ENCODE measurements at places on chromosomes 4 and X.

DNA sequence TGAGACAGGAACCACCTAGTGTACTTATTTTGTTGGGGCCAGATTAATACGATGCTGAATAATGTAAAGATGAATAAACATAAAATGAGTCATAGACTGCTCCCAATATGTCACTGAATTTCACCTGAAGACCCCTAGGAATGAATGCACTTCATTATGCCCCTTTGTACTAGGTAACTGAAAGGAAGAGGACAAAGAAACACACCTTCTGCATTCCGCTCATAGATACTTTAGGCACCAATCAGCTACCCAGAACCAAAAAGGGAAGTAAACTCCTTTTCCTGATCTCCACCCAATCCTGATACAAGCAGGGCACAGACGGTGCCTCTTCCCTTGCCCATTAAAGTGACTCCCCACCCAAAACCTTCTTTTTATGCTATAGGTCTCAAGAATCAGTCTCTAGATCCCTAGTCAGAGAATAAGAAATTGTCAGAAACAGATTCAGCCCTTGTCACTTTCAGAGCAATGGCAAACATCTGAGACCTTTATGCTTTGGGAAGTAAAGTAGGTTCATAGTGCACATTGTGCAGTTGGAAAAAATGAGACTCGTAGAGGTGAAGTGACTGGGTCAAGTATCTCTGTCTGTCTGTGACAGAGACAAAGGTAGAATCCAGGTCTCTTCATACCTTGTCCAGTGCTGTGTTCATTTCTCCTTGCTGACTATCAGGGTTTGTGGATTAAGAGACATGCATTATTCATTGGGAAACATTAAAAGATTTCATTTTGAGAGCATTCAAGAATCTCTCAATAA, 2.3 kb downstream of the GPR174 start:
- no peak for DNase-seq

GRCh38 chr4:112266823-112267222, 18.9 kb downstream of the TIFA start:
- DNase-seq, result no peak

- DNase-seq, result no peak
These were observed 11.8 kb upstream of the HSD17B10 start for GRCh38 chrX:53445977-53446376.

GRCh38 chr4:161990721-161991120, 173.1 kb downstream of the FSTL5 start:
- no peak for DNase-seq

- no peak for DNase-seq
These were observed 27.5 kb downstream of the NSD2 start for GRCh38 chr4:1898681-1899080.

DNA sequence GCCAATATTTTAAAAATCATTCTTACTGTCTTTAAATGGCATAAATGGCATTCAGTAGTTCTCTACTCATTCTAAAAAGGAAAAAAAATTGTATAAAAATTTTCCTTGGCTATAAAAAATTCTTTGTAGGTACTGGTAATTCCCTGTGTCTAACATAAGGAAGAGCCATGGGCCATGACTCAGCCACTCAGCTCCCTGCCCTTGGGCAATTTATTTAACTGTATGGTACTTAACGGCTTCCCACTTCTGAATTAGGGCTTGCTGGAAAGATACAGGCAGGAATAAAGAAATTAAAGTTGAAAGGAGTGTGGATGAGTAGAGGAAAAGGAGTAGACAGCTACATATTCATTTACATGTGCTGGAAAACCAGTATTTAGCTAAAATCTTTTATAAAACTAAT, 30.6 kb downstream of the ABHD18 start:
- DNase-seq, result no peak

- no peak for DNase-seq
These were observed 311.2 kb upstream of the GATB start for GRCh38 chr4:152072001-152072485.

GRCh38 chrX:14235004-14235403, 205.3 kb upstream of the GEMIN8 start:
- DNase-seq, result no peak

DNA sequence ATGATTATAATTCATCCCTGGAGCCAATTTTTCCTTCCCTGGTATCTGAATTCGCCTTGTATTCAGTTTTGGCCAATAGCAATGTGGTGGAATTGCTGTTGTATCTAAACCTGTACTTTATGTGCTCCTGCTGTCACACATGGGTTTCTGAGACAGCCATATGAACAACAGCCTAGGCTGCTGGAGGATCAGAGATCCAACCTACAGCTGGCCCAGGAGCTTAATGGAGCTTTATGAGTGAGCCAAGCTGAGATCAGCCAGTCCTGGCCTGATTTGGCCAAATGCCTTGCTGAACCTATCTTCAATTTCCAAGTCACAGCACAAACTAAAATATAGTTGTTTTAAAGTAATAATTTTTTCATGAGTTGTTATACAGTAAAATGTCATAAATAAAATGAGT, 1071.5 kb downstream of the PCDH7 start:
- DNase-seq, result no peak

GRCh38 chr4:174561560-174561959, 39.3 kb upstream of the HPGD start:
- no peak for DNase-seq

DNA sequence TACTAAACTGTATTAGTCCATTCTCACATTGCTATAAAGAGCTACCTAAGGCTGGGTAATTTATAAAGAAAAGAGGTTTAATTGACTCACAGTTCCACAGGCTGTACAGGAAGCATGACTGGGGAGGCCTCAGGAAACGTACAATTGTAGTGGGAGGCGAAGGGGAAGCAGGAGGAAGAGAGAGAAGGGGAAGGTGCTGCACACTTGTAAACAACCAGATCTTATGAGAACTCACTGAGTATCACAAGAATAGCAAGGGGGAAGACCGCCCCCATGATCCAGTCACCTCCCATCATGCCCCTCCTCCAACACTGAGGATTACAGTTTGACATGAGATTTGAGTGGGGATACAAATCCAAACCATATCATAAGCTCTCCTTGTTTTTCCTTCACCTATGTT, 40.9 kb downstream of the RPA4 start:
- no peak for DNase-seq

GRCh38 chr4:159768016-159768415, 665.1 kb downstream of the RAPGEF2 start:
- DNase-seq, result no peak

DNA sequence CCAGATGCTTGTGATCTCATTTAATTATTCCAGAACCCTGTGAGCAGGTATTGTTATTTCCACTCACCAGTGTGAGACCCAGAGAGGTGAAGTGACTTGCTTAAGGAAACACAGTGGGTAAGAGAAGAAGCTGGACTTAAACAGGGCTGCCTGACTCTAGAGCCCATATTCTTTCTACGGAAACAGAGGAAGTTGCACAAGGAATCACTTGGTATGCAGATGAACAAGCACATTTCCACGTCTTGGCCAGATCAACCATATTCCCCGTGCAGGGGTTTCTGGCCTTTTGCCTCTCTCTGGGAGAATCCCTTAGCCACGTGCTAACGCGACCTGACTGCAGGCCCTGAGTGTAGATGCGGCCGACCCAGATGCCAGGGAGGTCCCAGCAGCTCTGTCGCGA, 195.5 kb upstream of the ATP6AP2 start:
- no peak for DNase-seq

DNA sequence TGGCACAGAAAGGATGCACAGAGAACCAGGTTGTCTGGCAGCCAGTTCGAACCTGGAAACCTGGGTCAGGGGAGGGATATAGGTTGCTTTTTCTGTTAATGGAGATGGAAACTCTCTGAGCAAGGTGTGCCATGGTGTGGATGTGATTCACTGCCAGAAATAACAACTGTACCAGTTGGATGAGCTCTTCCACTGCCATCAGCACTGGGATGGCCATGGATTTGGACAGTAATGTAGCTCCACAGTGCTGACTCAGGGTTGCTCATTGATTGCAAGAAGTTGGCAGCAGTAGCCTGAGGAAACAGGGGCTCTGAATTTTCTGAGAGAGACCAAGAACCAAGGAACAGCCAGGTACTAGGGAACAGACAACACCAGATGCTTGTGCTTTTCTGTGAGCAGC, 33.8 kb downstream of the PNMA5 start:
- DNase-seq, result no peak

- DNase-seq, result no peak
These were observed 48.5 kb downstream of the EVC start for GRCh38 chr4:5759236-5760075.

GRCh38 chrX:73348977-73349376, 97.9 kb upstream of the CDX4 start:
- DNase-seq, result no peak

DNA sequence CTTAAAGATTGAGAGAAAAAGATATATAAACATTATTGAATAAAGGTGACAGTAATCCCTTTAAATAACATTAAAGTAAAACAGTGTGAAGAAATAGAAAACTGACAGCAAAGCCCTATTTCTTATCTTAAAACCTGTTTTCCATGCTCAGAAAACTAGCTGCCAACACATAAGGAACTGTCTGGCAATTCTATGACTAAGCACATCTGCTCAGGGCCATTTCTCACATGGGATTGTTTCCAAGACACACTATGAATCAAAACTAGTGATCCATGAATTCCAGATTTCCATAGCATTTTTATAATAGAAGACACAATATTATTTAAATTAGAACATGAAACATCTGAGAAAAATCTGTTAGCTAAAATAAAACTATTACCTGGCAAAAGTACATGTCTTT, 113.4 kb downstream of the SCLT1 start:
- DNase-seq, result no peak

DNA sequence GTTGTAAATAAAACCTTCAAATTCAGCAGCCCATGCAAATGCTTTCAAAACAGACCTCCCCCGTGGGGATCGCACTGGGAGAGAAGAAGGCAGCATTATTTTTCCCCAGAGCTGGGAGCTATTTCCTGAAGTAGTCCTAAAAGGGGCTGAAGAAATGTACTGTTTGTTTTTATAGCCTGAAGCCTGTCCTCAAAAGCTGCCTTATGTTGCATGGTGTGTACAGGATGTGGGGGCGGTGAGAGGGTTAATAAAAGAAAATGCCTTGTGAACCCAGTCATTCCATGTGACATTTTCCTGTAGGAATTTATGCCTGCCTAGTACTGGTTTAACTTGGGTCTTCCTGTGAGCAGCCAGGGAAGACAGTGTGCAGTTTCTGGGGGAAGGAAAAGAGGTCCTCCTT, 144.1 kb downstream of the SOWAHB start:
- no peak for DNase-seq

GRCh38 chrX:30992381-30992904, 79.4 kb downstream of the FTHL17 start:
- DNase-seq, result no peak

- no peak for DNase-seq
These were observed 194.7 kb downstream of the STIM2 start for GRCh38 chr4:27055221-27055760.

DNA sequence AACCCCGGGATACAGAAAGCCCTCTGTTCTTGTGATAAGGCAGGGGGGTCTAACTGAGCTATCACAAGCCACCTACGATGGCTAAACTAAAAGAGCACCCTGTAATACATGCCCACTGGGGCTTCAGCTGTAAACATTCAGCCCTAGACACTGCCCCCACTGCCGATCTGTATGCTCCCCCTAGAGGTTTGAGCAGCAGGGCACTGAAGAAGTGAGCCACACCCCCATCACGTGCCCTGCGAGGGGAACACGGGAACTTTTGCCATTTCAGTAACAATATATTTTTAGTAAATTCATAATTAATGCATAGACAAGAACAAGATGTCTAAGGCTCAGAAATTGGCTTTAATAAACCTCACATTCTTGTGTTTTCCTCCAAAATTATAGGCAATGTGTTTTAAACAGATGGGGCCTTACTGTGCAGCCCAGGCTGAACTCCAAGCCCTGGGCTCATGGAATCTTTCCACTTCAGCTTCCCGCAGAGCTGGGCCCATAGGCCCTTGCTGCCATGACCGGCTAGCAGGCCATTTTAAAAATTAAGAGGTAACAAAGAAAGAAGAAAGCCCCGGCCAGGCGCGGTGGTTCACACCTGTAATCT, 235.3 kb upstream of the SFRP2 start:
- no peak for DNase-seq

DNA sequence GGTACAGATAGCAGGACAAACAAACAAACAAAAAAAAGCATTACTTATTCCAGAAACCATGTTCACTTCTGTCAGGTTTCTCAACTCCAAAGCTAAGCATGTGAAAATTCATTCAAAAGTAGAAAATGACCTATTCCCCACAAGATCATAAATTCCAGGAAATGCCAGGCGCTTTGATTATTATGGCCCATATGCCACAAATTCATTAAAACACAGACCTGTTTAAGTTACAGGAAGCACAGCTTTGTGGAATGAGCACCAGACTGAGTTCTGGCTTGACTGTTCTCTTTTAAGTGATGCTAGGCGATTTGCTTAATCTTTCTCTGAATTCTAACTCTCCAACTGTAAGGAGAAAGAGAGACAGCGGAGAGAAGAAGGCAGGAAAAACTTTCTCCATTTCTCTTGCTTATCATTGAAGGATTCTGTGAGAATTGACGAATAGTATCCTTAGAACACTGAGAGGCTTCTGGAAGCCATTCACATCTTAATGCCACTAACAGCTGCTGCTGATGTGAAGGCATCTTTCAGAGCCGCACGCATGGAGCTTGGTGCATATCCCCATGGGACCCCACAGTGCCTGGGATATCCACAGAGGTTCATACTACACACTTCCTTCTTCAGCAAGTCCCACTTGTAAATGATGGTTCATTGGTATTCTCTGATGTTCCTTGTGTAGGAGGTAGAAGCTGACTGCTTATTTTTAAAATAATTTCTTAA, 138.0 kb downstream of the ZNF674 start:
- DNase-seq, result no peak
